ENCODE measurements at places on chromosomes 16 and 17.

DNA sequence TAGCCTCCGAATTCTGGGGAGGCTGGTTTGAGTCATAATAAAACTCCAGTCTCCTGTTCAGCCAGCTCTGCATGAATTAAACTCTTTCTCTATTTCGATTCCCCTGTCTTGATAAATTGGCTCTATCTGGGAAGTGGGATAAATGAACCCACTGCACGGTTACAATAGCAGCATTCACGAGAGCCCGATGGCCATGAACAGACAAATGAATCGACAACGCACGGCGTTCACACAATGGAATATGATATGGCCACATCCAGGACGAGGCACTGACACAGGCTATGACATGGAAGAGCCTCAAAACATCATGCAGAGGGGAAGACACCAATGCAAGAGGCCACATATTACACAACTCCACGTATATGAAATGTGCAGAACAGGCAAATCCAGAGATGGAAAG is 5.6 kb upstream of the CARD14 start:
- no peak for DNase-seq

DNA sequence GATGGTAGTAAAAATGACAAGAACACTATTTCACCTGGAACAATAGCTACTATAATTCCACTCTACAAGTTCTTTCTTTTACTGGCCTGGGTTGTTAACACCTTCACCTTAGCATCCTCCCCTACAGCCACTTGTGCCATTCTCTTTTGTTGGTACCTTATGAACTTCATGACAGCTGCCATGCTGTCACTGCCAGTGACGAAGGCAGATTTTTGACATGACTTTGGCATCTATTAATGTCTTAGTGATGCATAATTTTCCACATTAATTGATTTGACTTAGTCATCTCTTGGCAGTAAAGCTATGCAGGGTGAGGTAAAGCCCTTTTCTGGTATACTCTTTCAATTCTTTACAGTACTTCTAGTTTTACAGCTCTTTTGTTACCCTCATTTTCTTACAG is 207.9 kb downstream of the TANC2 start:
- no peak for DNase-seq

GRCh38 chr16:929227-930073 is 41.3 kb downstream of the LMF1 start:
- no peak for DNase-seq

- DNase-seq, result no peak
Observed at GRCh38 chr16:84844049-84844350, 24.2 kb downstream of the CRISPLD2 start.

DNA sequence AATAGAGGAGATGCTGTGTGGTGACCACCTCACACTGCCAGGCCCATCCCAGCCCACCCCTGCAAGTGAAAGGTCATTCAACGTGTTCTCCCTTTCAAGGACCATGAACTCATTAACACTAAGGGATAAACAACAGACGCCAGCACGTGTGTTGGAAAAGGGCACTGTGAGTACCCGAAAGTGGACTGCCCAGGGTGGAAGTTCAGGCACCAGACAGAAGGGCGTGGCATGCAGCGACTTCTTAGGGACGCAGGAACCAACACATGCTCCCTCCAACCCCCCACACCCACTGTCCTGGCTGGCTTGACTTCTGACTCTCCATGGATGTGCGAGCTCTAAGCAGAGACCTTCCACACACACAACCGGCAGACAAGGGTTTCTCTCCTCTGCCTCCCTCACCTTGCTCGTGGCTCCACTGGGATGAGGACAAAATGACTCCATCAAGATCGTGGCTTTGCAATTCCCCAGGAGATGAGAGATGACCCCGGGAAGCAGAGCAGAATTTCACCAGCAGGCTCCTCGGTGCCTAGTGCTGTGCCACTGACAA is 11.0 kb downstream of the UBALD1 start:
- no peak for DNase-seq

DNA sequence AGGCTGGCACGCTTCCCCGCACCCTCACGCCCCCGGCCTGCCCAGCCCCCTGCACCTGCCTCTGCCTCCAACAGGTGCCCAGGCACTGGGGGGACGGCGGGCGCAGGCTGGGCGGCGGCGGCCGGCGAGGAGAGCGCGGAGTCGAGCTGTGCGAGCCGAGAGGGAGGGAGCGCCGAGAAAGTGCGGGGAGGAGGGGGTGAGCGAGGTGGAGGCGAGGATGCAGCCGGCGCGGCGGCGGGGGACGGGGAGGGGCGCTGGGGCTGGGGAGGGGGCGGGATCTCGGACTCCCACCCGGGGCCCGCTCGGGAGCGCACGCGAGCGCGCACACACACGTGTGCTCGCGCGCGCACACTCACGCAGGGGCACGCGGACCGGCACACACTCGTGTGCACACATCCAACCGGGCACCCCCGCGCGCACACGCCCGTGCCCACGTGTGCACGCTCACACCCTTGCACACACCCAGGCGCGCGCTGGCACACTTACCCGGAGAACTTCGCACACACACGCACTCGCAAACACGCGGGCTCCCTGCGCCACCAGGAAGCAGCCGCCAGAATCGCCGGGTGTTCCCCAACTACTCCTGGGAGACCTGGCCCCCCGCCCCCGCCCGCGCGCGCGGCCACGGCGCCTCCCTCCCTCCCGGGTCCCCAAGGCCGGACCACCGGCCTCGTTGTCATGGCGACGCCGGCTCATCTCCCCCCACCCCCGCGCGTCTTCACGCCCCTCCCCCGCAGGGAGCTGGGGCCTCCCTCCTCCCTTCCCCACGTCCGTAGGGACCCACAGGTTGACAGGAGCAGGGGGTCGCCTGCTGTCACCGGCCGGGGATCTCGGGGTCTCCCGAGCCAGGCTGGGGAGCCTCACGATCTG is at the start of gene DOC2A:
TSS of gene DOC2A (minus strand) at position 184 of the 870 bp plus-strand sequence. CDS start 805 bp downstream, outside the sequence.
- no peak for DNase-seq

DNA sequence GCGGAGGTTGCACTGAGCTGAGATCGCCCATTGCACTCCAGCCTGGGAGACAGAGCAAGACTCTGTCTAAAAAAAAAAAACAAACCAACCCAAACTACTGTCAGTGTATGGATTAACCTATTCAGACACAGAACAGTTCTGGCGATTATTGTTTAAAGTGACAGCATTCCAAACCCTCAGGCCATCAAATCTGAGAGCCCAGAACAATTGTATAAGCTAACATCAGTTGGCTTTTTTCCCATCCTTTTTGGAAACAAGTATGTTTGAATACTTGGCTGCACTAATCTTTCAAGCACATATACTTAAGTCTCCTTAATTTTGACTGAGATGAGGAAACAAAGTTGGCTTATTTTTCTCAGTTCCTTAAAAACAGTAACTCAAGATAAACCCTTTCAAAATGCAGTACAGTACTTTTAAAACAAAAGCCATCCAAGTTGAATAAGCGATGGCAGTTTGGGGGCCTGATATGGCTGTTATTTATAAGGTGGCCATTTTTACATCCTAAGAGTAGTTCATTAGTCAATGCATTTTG is 1.4 kb downstream of the ZSWIM7 start:
- DNase-seq, result no peak

- no peak for DNase-seq
Observed at GRCh38 chr17:3889325-3890012, 3.4 kb downstream of the CAMKK1 start.

DNA sequence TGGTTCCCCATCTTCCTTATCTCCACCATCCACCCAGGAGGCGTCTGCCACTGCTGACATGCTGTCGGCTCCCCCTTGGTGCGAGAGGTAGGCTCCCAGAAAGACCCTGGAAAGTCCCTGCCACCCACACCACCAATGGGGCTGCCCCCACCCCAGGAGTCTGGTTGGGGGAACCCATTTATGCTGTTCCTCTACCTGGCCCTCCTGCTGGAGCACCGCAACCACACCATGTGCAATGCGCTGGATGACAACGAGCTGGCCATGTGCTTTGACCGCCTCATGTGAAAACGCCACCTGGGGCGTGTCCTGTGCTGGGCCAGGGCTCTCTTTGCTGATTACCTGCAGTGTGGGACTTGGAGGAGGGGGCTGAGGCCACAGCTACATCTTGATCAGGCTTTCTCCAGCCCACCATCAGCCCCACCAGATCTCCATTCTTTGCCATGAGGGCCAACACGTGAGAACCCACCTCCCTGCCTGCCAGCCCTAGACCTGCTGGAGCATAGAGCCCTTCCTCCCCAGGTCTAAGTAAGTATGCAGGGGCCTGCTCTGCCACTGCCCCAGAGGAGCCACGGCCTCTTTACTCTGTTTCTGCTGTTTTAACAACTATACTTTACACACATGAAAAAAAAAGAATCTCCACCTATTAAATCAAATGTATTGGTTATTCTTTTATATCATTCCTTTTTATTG is 7.9 kb upstream of the ALDH3A1 start:
- DNase-seq, result no peak

DNA sequence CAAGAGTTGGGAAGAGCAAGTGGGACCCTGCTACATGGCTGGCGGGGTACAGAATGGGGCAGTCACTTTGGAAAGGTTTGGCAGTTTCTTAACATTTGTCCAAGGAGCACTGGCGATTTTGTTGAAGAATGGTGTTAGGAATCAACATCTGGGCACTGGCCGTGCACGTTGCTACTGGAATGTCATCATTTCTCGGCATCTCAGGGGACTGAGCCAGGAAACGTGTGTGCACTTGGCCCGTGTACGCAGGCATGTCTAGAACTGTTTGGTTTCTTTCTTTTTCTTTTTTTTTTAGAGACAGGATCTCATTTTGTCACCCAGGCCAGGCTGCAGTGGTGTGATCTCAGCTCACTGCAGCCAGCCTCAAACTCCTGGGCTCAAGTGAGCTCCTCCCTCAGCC is 17.3 kb upstream of the FOXK2 start:
- DNase-seq, result no peak

DNA sequence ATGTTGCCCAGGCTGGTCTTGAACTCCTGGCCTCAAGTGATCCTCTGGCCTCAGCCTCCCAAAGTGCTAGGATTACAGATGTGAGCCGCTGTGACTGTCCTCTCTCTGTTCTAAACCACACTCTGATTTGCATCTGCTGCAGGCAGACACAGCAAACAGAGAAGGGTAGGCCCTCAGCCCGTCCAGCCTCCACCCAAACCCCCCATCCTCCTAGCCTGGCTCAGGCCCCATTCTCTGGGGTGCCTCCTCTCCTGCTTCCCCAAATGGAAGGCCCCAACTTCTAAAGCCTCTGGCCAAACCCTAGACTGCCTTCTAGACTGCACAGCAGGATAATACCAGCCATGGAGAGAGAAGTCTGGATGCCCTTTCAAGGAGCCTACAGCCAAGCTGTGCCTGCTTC is 4.1 kb upstream of the GFAP start:
- no peak for DNase-seq
